Ecto neural progenitor cell (in vitro differentiated cells): ENCODE measurements at places on chromosomes 7 and 10.

GRCh38 chr10:19451356-19451755 lies 364.9 kb upstream of the PLXDC2 start:
- no peak for DNase-seq

DNA sequence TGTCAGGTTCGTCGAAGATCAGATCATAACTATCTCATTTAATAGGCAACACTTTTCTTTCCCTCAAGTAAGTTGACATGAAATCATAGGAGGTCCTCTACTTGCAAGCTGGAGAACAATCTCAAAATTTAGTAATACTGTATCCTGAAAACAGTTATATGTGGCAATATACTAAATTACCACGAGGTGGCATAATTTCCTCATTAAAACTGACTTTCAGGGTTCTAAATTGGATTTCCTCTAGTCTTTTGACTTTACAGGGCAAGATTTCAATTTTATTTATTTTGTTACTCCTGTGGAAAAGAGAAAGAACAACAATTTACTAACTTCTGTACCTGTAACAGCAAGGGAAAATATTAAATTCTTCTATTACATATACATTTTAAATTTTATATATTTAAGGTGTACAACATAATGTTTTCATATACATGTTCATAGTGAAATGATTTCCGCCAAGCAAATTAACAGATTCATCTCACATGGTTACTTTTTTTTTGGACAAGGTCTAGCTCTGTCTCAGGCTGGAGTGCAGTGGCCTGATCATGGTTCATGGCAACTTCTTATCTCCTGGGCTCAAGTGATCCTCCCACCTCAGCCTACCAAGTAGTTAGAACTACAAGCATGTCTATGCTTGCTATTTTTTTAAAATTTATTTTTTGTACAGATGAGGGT lies 53.4 kb upstream of the CYP2C18 start:
- no peak for DNase-seq

- DNase-seq, result no peak
These were observed 23.6 kb downstream of the FKBP6 start for GRCh38 chr7:73351447-73352167.

- DNase-seq, result no peak
These were observed 1255.5 kb upstream of the PHF14 start for GRCh38 chr7:9718071-9718661.

GRCh38 chr10:107631876-107632275 lies 467.4 kb upstream of the SORCS1 start:
- DNase-seq, result no peak

- no peak for DNase-seq
These were observed 210.3 kb downstream of the GPAM start for GRCh38 chr10:111973306-111973705.

DNA sequence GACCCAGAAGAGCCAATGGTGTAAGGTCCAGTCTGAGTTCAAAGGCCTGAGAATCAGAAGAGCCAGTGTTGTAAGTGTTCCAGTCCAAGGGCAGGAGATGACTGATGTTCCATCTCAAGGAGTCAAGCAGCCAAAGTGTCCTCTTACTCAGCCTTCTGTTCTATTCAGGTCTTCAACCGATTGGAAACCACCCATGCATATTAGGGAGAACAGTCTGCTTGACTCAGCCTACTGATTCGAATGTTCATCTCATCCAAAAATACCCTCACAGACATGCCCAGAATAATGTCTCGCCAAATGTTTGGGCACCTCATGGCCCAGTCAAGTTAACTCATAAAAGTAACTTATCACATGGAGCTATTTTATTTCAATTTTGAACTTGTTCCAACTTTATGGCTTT lies 2.9 kb upstream of the WDFY4 start:
- DNase-seq, result no peak

GRCh38 chr7:44566680-44567079 lies 7.0 kb downstream of the DDX56 start:
- DNase-seq, result no peak

- DNase-seq, result no peak
These were observed 156.5 kb downstream of the PRKCQ start for GRCh38 chr10:6423413-6424170.

DNA sequence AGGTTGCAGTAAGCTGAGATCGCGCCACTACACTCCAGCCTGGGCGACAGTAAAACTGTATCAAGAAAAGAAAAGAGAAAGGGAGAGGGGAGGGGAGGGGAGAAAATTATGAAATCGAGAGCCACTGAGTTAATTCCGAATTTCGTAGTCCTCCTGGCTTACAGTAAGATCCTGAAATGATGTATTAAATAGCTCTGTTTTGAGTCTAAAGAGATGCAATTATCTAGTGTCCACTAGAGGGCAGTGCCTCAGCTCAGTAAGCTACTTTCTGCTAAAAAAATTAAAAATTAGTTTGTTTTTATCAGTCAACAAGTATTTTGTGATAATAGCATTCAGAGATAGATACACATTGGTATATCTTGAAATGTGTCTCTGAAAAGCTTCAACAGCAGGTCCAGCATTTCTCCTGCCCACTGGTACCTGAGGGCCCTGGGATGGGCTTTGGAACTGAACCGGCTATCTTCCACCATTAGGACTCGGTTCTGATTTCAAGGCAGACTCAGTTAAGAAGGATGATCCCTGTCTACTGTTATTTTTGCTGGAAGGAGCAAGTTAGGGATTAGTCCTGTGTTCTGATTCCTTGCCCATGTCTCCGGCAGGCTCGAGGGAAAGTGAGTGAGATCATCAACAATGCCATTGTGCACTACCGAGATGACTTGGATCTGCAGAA lies 19.5 kb downstream of the TSPAN33 start:
- DNase-seq, result no peak

DNA sequence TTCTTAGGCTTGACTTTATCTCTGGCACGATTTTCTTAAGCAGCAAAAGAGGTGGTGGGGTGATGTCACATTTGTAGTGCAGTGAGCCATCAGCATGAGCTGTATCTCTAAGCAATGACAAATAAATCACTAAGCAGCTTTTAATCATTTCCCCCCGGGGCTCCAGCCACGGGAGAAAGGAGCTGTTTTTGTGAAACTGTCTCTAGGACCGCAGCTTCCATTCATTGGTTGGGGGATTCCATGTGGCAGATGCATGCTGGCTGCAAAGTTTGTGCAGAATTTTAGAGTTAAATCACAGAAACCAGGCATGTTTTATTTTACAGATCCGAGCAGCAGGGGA lies 464 bp downstream of the KIAA1217 start:
- no peak for DNase-seq

- DNase-seq, result no peak
These were observed 610.3 kb downstream of the PTPRN2 start for GRCh38 chr7:157977306-157977705.

- no peak for DNase-seq
These were observed 33.4 kb downstream of the ADAP1 start for GRCh38 chr7:921071-921461.

DNA sequence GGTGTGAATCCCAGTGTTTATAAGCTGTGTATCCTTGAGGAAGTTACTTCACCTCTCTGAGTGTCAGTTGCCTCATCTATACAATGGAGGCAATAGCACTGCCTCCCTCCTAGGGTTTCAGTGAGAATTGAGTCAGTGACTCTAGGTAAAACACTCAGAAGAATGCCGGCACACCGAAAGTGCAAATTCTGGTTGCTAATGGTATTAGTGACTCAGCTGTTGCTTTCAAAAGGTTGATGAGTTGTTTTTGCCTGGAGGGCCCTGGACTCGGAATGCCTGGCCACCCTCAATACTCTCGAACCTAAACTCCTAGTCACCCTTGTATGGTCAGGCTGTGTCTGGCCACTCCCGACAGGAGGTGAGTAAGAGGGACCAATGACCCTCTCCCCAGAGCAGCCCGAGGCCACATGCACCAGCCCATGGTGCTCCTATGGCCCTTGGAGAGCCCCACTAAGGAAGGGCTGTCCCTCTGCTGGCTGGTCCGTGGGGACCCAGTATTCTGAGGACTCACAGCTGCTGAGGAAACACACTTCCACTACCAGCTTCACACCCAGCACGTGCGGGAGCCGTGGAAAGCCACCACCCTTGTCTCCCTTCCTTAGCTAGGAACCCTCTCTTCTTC lies 60.2 kb downstream of the CALML3 start:
- DNase-seq, result peak; percentile 45

- DNase-seq, result no peak
These were observed 44.0 kb downstream of the CALD1 start for GRCh38 chr7:134823400-134823799.

DNA sequence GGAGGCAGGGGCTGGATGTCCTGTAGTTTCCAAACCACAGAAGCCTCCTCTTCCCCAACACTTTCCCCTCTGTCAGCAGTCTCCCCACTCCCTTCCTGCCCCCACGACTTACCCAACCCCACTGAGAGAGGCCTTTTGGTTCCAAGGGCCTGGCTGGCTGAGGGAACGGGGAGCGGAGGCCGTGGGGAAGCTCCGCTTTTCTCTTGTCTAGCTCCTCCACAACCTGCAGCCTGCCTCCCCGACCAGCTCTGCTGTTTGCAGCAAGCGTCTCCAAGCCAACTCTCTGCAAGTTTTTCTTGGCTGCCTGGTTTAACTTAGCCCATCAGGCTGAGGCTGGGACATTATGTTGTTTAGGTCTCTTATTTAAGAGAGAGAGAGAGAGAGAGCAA lies 126.8 kb downstream of the NEURL1 start:
- no peak for DNase-seq

- DNase-seq, result no peak
These were observed 155.3 kb downstream of the CAMK1D start for GRCh38 chr10:12504628-12505027.

GRCh38 chr7:256981-257646 lies 32.9 kb upstream of the FOXL3 start:
- DNase-seq, result no peak

DNA sequence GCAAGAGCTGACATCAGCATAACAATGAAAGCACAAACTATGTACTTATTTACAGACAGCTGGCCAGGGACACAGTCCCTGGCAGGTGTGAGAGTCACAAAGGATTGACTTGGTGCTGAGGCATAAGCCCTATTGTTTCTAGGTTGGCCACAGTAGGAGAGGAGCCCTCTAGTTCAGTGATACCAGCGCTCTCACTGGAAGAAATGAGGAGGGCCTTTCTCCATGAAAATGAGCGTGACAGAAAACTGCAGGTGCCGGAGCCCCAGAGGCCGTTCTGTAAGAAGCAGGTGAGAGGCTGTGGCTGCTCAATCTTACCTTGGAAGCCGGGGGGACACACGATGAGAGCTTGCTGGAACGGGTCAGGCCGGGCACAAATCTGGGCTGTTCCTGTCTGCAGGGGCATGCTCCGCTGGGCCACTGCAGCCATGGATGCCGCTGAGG lies 90.5 kb downstream of the CLEC2L start:
- no peak for DNase-seq

- DNase-seq, result no peak
These were observed 26.5 kb upstream of the SPOCK2 start for GRCh38 chr10:72114706-72115450.

DNA sequence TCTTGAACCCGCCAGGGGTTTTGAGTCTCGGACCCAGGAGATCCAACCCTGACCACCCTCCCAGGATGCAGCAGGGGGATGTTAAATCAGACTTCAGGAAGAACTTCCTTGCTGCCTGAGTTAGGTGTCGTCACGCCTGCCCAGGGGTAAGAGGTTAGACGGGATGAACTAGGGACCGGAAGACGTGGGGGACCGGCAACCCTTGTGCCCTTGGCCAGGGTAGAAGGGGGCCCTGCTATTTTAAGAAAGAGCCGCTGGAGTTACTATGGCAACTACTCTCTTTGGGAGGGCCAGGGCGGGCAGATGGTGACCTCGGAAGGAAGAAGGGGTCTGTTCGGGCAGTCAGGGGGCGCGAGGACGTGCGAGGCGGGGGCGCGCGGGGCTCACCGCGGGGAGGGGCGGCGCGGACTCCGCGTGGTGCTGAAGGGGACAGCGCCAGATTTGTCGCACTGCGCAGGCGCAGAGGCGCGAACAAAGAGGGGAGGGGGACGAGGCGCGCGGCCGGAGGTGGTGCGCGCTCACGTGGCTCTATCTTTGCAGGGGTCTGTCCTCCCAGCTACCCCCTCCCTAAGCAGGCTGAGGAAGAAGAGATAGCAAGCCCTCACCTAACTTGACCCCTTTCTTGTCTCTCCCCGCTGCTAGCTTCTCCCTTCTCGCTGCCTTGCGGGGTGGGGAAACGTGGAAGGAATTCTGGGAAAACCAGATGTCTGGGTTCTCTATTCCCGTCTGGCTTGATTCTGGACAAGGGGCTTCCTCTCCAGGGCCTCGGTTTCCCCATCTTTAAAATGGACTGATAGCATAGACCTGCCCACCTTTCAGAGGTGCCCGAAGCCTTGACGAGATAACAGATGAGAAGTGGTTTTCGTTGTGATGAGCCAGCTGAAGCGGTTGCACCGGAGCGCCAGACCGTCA lies 940 bp upstream of the PSD start:
- peak; percentile 94 for DNase-seq

DNA sequence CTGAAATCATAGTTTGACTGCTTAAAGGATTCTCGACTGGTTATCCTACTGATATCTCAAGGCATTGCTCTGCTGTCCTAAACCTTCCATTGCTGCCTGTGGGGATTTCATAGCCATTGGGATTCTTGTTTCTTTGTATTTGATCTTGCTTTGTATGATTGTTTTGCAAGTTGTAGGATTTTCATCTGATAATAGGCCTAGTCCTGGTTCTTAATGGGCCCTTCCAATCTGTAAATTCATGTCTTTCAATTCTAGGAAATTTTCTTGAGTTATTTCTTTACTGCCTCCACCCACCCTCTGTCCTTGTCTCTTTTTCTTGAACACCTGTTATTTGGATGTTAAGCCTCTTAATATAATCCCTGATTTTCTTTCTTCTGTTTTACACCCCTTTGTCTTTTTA lies 72.2 kb downstream of the LANCL2 start:
- no peak for DNase-seq

GRCh38 chr10:34670081-34670480 lies 145.0 kb downstream of the PARD3 start:
- no peak for DNase-seq

- DNase-seq, result no peak
These were observed 5.6 kb upstream of the CYP3A4 start for GRCh38 chr7:99789441-99790070.

GRCh38 chr10:37821237-37821636 lies 36.2 kb downstream of the ZNF248 start:
- DNase-seq, result no peak

DNA sequence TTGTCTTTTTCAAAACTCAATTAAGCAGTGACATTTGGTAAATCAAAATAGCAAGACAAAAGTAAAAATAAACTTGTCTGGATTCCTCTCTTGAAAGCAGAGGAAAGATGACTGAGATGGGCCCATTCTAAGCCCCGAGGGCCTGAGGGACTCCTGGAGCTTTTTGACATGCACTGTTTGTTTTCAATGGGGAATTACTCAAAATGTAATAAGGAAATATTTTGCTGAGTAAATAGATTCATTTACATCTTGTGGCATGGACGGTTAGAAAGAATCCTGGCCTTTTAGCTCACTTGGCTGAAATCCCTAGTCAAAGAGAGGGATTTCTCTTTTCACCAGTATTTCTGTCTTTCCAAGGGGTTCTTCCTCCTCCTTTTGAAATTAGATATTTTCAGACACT lies 108.0 kb downstream of the MKX start:
- DNase-seq, result no peak

GRCh38 chr10:60031664-60032063 lies 125.3 kb upstream of the CCDC6 start:
- no peak for DNase-seq

- no peak for DNase-seq
These were observed 40.2 kb upstream of the KLF6 start for GRCh38 chr10:3825244-3825643.

GRCh38 chr10:69831231-69831855 lies 29.6 kb downstream of the COL13A1 start:
- no peak for DNase-seq
